ENCODE measurements at places on chromosomes 5 and 9. TPM values are rescaled to one million over a fixed set of nuclear protein-coding genes. Genes with fewer than 3 reads are reported as not detected.

DNA sequence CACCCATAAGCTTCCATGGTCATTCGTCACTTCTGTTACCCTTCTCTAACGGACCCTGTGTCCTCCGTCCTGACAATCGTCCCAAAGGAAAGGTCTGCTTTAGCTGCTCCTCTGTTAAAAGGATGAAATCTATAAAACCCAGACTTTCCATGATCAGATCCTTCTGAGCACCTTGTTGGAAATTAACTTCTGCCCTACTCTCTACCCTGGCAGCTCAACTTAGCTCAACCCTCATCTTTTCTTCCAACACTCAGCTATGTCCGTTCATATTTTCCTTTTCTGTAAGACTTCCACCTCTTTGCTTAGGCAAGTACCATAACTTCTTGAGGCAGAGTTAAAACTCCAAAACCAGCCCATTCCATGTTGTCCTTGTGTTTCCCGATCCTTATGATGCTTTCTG is 205.4 kb downstream of the SPATA31A6 start:
- no peak overlapping the region for H3K27ac ChIP-seq
- no peak for DNase-seq
- no peak overlapping the region for H3K4me3 ChIP-seq

GRCh38 chr9:76737154-76737902 is 26.9 kb upstream of the PCA3 start:
- no peaks in the 10 kb centered on the region for H3K36me3 ChIP-seq
- no peaks in the 10 kb centered on the region for H3K27me3 ChIP-seq
- H3K27ac ChIP-seq, result no peak overlapping the region
- DNase-seq, result no peak
- no peaks in the 10 kb centered on the region for H3K4me1 ChIP-seq
- no peak overlapping the region for H3K4me3 ChIP-seq

- H3K4me1 ChIP-seq, result no peaks in the 10 kb centered on the region
- H3K27ac ChIP-seq, result no peak overlapping the region
- no peaks in the 10 kb centered on the region for H3K27me3 ChIP-seq
- DNase-seq, result no peak
These were observed 90.4 kb downstream of the PGM5 start for GRCh38 chr9:68446836-68447235.

- no peaks in the 10 kb centered on the region for H3K4me1 ChIP-seq
- H3K27ac ChIP-seq, result no peak overlapping the region
- no peak overlapping the region for H3K4me3 ChIP-seq
- DNase-seq, result no peak
- H3K27me3 ChIP-seq, result no peaks in the 10 kb centered on the region
These were observed 1247.4 kb downstream of the EFNA5 start for GRCh38 chr5:106423109-106423897.

GRCh38 chr9:19998823-19999455 is 210.1 kb upstream of the SLC24A2 start:
- H3K27me3 ChIP-seq, result no peaks in the 10 kb centered on the region
- H3K36me3 ChIP-seq, result no peaks in the 10 kb centered on the region
- no peak overlapping the region for H3K4me3 ChIP-seq
- no peak overlapping the region for H3K27ac ChIP-seq
- DNase-seq, result no peak

DNA sequence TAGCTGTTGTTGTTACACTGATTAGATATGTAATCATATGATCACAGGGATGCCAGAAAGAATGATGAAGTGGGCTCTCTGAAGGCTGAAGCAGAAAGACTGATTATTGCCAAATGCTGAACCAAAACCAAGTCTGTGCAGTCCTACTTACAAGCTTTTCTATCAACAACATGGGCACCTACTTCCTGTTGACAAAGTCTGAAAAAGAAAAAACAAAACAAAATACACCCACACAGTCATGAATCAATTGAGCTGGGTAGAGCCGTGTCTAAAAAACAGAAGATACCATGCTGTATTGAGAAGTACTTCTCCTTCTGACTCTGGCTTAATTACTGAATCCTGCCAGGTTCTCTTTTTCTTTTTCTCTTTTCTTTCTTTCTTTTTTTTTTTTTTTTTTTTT is 363.4 kb downstream of the RAB3C start:
- no peak overlapping the region for H3K27ac ChIP-seq
- no peak overlapping the region for H3K4me3 ChIP-seq

DNA sequence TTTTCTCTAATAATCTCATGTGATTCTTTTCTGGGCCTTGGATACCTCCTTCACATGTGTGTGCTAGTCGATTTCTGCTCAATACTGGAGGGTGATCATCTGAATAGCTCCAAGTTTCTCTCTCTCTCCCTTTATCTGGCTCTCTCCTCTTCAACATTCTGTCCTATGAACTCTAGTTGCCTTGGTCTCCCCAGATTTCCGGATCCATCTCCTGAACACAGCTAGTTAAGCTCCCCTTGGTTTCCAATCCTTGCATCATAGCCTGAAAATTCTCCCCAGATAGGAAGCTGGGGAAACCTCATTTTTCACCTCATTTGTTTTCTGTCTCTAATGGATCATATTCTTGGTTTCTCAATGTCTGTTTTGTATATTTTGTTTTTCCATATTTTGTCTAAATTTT is 832.3 kb downstream of the MTRR start:
- H3K4me3 ChIP-seq, result no peak overlapping the region
- H3K27me3 ChIP-seq, result no peaks in the 10 kb centered on the region
- H3K36me3 ChIP-seq, result no peaks in the 10 kb centered on the region
- DNase-seq, result no peak
- no peak overlapping the region for H3K27ac ChIP-seq

- no peaks in the 10 kb centered on the region for H3K4me1 ChIP-seq
- H3K27me3 ChIP-seq, result no peaks in the 10 kb centered on the region
- no peak overlapping the region for H3K27ac ChIP-seq
These were observed 50.7 kb downstream of the TMEM167A start for GRCh38 chr5:83026516-83026915.

DNA sequence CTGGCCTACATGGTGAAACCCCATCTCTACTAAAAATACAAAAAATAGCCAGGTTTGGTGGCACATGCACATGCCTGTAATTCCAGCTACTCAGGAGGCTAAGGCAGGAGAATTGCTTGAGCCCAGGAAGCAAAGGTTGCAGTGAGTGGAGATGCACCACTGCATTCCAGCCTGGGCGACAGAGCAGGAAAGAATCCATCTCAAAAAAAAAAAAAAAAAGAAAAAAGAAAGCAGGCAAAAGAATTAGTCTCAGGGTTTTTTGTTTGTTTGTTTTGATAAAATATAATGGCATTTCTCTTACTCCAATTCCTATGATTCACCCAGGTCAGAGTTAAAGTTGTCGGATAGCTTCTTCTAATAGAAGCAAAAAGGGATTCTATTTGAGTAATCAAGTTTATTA is 67.0 kb upstream of the ATG10 start:
- no peak overlapping the region for H3K4me3 ChIP-seq
- no peaks in the 10 kb centered on the region for H3K36me3 ChIP-seq
- no peak for DNase-seq
- no peaks in the 10 kb centered on the region for H3K27me3 ChIP-seq
- H3K4me1 ChIP-seq, result no peaks in the 10 kb centered on the region

- H3K4me3 ChIP-seq, result no peak overlapping the region
- H3K27me3 ChIP-seq, result no peaks in the 10 kb centered on the region
- H3K36me3 ChIP-seq, result no peaks in the 10 kb centered on the region
- no peaks in the 10 kb centered on the region for H3K4me1 ChIP-seq
These were observed 982.0 kb upstream of the ARRDC3 start for GRCh38 chr5:92364986-92365550.

DNA sequence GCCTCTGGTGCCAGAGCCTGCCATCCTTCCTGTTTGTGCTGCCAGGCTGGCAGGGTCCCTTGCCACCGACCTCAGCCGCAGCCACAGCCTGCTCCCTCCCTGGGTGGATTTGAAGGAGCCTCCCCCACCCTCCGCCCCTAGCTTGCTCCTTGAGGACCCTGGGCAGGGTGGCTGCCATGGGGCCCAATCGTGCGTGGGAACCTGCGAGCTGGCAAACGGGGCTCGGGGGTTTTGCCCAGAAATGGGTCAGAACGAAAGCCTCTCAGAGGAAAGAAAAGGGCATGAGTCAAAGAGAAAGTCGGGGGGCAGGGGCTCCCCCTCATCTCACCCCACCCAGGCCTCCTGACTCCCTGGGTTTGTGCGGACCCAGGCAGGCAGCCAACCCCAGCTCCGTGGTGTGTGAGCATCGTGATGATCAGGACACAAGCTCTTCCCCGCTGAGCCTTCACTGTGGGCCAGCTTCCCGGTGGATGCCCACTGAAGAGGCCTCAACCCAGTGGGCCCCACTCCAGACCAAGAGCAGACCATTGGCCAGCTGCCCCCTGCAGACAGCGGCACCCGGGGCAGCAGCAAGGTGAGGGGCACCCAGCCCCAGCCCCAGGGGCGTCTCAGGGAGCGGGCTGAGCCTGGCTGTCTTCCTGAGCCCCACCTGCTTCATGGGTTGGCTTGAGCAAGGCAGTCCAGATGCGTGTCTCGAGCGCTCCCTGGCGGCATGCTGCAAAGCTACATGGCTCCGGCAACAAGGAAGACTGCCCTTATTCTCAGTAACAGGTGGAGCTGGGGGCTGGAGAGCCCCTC is 3.0 kb upstream of the FUT7 start:
- H3K36me3 ChIP-seq, result no peaks in the 10 kb centered on the region
- H3K27ac ChIP-seq, result peak overlapping the region; percentile 38
- peaks cover 42% of the 10 kb centered on the region for H3K4me1 ChIP-seq
- no peaks in the 10 kb centered on the region for H3K27me3 ChIP-seq
- peak overlapping the region; percentile 58 for H3K4me3 ChIP-seq
- peak; percentile 92 for DNase-seq

- no peaks in the 10 kb centered on the region for H3K36me3 ChIP-seq
- H3K27me3 ChIP-seq, result no peaks in the 10 kb centered on the region
- no peak for DNase-seq
- H3K4me3 ChIP-seq, result no peak overlapping the region
- no peak overlapping the region for H3K27ac ChIP-seq
These were observed 11.9 kb upstream of the GM2A start for GRCh38 chr5:151240924-151241635.

- no peaks in the 10 kb centered on the region for H3K36me3 ChIP-seq
- H3K4me3 ChIP-seq, result no peak overlapping the region
These were observed 14.1 kb downstream of the ETF1 start for GRCh38 chr5:138528744-138529469.

Gene SHROOM1
- 2.0 TPM for total RNA-seq

Gene TYRP1
- total RNA-seq, result not detected

Gene DIPK1B
- total RNA-seq, result not detected

Gene PPP1R26
- 0.84 TPM for total RNA-seq

All from CD8-positive, alpha-beta memory T cell (primary cell).